ENCODE measurements at places on chromosomes 2 and 18.

DNA sequence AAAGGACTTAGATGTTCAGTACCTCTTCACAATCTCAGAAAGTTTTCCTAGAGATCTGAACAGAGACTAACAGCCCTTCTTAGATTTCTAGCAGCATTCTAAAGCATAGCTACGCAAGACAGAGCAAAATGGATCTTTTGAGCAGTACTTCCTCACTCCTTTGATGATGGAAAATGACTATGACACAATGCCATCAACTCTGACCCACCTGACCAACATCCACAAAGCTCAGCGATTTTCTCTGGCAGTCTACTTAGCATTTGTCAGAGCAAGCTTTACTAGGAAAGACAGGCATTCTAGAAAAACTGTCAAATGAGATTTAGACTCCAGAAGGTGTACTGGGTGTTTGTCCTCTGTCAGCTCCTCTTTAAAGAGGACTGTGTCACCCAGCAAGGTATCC lies 180.9 kb upstream of the ACVR2A start:
- no peak for DNase-seq

GRCh38 chr2:196167666-196168065 lies 3.7 kb downstream of the STK17B start:
- DNase-seq, result no peak

DNA sequence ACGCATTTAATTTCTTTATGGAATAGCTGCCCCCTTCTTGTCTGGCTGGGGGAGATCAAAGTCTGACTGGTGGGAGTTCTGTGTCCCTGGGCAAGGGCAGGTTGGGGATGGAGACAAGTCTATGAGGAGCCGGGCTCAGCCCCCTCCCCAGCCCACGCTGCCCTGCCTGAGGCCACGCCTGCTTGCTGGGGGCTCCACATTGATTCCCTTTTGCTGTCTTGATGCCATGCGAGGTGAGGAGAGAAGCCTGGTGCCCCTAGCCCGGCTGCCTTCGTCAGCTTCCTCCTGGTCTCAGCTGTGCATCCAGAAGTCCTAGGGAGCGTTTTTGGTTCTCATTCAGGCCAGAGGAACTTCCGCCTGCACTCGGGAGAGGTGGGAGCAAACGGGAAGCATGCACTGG lies 247.9 kb downstream of the NDUFA10 start:
- DNase-seq, result no peak

GRCh38 chr2:177053038-177053437 lies 159.6 kb upstream of the HNRNPA3 start:
- no peak for DNase-seq

- DNase-seq, result no peak
Observed at GRCh38 chr2:28357055-28357454, 35.6 kb upstream of the FOSL2 start.

- no peak for DNase-seq
Observed at GRCh38 chr2:194883711-194884110, 773.3 kb upstream of the SLC39A10 start.

DNA sequence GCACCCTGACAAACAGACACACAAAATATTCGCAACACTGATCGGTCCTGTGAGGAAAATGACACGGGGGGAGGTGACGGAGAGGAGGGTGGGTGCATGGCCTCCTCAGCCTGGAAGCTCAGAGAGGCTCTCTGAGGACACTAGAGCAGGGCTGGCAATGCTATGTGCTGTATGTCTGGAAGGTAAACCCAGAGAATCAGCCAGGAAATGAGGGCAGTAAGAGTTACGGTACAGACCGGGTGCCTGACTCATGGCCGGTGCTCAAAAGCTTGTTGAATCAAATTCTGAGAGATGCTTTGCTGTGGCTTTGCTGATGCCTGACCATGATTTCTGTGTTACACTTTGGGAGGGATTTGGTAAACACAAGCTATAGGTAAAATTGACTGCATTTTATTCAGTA lies 81.9 kb downstream of the CCDC93 start:
- DNase-seq, result no peak

DNA sequence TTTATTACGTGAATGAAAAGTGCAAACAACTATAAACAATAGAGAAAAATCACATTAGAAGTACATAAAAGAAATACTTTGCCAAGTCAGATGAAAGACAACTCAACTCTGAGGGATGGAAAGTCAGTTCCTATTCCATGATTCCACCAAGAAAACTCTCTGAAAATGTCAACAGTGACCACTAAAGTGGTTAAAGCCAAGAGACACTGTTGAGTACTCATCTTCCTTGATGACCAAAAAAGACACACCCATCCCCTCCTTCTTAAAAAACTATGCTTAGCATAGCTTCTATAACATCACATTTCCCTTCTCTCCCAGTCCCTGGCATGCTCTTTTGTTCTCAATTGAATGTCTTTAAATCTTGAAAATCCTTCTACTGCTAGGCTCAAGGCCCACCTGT lies 160.0 kb downstream of the TCF4 start:
- no peak for DNase-seq

DNA sequence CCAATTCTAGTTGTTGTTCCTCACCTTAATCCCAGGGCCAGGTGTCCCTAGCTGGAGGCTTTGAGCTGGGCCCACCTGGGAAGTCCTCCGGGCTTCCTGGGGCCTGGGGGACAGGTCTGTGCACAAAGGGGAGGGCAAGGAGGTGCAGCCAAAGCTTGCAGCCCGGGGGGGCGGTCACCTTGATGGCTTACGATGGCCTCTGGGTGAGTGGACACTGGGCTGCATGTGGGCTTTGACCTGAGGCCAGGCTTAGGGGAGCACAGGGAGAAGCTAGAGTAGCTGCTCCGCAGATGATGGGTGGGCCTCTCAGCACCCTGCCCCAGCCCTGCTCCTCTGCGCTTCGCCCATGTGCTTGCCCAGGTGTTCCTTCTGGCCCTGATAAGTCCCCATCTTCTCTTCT lies 41.8 kb upstream of the HAAO start:
- no peak for DNase-seq

DNA sequence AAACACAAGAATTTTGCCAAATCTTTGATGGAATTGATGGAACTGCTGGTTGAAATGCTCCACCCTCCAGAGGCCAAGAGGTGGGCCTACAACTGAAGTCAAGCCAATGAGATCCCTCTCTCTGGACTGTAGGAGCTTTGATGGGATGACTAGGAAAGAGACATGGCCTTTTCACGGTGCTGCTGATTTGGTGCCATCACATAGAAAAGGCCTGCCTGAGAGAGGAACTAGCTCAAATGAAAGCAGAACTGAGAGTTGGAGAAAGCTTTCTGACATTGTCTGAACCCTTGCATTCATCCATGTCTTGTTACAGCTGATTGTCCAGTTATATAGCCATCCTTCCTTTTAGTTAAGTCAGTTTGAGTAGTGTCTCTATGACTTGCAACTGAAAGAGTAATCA lies 283.8 kb upstream of the LYPD1 start:
- DNase-seq, result no peak

DNA sequence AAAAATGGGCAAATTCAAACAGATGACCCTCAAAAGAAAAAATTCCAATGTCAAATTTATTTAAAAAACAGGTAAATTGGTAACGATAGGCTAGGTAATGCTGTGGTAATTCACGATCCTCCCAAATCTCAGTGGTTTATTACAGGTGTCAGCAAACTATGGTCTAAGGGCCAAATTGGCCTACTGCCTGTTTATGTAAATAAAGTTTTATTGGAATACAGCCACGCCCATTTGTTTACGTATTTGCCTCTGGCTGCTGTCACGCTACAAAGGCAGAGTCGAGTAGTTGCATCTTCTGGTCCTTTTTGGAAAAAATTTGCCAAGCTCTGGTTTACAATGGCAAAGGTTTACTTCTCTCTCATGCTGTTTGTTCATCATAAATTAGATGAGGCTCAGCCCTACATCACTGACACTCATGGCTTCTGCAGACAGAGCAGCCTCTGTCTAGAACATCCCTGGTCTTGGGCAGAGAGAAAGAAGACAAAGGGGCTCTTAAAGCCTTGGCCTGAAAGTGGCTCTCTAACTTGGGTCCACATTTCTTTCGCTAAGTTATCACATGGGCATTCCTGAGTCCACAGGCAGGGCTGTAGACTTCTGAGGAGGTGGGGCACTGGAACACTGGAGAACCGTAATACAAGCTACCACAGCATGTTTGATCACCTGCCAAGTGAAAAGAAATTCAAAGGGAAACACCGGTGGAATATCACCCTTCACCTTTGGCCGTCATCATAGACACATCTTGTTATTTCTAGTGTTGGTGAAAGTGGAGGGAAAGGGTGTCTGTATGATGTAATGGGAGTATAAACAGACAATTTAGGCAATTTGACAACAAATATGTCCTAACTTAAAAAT lies 34.8 kb downstream of the SP110 start:
- no peak for DNase-seq

- no peak for DNase-seq
Observed at GRCh38 chr18:58828399-58829121, 36.1 kb upstream of the ZNF532 start.
